T-helper 1 cell (primary cell): ENCODE measurements at places on chromosomes 5 and 9.

- no peak for DNase-seq
These were observed 4.6 kb upstream of the ERAP2 start for GRCh38 chr5:96871686-96872085.

- DNase-seq = no peak
These were observed 126.5 kb downstream of the MYO10 start for GRCh38 chr5:16809395-16810207.

DNA sequence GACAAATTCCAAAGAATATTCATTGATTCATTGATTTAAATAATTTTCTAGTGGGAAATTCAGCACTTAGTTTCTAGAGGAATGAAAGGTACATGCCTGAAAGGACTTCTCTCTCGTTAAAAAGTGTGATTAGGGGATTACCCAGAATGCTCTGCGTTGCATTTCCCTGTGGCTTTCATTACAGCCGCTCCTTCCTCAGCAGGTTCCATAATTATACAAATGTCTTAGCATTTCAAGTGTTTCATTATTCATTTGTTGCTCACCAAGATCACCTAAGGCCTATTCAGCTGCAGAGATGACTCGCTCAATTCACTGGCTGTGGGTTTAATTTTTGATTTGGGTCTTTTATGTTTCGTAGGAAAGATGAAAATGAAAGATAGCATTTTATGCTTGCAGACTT, 52.8 kb downstream of the SPATA31C2 start:
- DNase-seq = no peak

GRCh38 chr5:96157077-96157780, 195.6 kb upstream of the ELL2 start:
- no peak for DNase-seq

GRCh38 chr9:108019821-108020220, 530.3 kb upstream of the KLF4 start:
- no peak for DNase-seq

- DNase-seq = peak; percentile 31
These were observed 60.7 kb downstream of the HRH2 start for GRCh38 chr5:175718401-175719108.

GRCh38 chr5:64954518-64954917, 185.8 kb downstream of the CWC27 start:
- no peak for DNase-seq

DNA sequence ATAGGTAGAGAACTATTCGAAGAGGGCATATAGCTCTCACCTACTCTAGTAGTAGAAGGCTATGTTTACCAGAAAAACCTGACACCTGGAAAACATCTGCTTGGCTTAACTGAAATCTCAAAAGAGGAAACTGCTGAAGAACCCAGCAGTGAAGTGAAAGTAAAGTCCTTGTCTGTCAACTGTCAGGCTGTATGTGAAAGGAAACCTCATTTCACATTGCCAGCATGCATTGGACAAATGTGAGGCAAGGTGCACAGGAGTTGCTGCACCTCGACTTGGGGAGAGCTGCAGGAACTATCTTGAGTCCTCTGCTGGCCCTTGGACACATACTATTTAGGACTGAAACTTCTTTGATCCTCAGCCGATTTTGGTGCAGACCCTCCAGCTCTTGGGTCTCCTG, 53.3 kb downstream of the NREP start:
- DNase-seq = no peak

- no peak for DNase-seq
These were observed 1081.6 kb upstream of the ACO1 start for GRCh38 chr9:31302620-31303418.

- DNase-seq = no peak
These were observed 136.2 kb upstream of the HAPLN1 start for GRCh38 chr5:83856881-83857280.

DNA sequence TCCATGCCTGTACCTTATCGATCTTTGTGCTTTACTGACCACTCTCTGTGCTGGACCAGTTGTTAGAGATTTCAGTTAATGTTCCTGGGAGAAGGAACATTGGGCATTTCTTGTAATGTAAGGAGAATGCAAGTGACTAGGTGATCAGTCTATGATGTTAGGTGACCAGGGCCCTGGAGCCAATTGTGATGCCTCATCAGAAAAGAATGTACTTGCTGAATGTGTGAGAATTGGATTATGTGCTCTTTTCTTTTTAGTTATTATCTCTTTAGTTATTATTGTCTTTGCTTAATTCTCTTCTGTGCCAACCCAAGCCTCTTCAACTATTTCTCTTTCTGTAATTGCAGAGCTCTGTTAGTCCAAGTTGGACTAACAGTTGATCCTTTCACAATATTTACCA, 92.9 kb downstream of the LRRC70 start:
- no peak for DNase-seq

GRCh38 chr9:89740722-89741121, 135.9 kb downstream of the GADD45G start:
- DNase-seq = no peak

- DNase-seq = no peak
These were observed 37.9 kb upstream of the GABRP start for GRCh38 chr5:170745481-170746071.

DNA sequence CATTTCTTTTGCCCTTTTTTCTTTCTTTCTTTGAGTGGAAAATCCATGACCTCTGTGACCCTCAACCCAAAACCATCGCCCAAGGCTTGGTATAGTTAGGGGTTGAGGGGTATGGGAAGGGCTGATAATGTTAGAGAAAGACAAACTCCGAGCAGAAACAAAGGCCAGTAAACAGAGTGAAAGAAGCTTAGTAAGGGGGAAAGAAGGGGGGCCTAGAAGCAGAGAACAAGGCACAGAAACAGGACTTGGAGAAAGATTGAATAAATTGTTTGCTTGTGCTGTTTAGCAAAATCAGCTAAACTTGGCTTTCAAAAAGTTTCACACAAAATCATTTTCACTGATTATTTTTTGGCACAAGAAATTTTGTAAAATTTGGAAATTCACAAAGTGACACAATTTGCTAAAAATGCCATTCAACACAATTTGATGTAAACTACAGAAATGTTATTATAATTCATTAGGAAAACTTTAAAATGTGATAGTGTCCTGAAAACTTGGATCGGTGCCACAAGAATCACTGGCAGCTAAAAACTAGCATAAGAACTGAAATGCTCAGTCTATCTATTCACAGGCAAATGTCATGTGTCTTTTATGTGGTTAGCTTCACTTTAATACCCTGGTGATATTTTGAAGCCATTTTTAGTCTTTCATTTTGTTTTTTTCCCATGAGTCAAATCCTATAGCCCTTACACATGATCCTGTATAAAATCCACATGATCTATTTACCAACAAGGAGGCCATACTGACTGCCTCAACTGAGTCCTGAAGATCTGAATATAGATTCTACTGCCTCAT, 276.4 kb downstream of the NR2F1-AS1 start:
- no peak for DNase-seq

DNA sequence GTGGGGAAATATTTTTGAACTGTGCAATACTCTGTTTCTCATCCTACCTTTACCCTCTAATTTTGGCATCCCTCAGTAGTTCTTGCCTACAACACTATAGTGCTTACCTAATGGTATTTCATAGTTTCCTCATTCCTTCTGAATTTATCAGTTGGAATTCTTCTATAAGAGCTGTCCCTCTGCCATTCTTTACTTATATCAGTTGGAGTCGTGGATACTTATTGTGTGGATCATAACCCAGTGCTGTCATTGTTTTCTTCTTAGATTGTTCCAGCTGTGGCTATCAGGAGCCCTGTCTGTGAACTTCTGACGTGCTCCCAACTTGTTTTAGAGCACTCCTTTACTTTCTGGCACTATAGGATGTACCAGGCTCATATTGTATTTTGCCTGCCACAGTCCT, 146.1 kb upstream of the OTULINL start:
- no peak for DNase-seq

- DNase-seq = no peak
These were observed 12.8 kb upstream of the SRP19 start for GRCh38 chr5:112848116-112848811.

GRCh38 chr5:53333160-53333559, 147.3 kb upstream of the FST start:
- DNase-seq = no peak

DNA sequence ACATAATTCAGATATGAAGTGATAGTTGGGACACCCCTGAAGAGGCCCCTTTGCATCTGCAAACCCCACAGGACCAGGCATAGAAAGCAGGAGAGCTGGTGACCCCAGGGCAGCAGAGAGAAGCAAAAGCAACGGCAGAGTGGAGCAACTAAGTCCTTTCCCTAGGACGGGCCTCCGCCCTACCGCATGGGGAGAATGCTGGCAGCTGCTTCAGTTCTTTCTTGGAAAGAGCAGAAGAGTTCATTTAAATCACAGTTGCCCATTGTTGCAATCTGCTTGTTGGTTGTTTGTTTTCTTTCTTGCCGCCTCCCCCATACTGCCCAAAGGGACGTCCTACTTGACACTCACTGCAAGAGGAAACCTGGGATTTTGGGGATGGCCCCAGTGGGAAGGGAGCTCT, 126.2 kb downstream of the ADAMTS16 start:
- DNase-seq = no peak

DNA sequence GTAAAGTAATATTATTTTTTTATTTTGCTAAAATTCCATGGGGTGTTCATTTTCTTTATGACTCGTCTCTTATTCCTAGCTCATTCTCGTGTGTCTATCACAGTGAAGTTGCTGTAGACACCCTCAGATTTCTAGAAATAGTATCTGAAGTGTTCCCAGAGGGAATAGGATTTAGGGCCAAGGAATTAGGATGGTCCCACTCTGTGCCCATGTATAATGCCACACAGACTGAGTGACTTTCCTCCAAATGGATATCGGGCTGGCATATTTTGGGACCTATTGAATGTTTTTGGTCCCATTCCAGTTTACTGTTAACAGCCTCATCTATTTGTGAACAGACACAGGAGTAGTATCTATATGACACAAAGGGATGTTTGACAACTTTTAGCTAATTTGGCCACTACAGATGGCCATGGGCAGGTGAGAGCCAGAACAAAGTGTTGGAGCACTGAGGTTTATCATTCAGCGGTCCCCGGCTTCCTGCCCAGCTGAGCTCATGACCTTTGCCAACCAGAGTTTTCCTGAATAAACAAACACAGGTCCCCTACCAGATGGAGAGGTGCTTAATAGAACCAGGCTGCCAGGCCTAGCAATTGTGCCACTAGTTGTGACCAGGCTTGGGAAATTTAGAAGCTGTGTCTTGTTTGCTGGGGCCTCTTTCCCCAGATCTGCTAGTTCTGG, 46.9 kb downstream of the MAP1B start:
- DNase-seq = no peak

- DNase-seq = no peak
These were observed 724 bp downstream of the NR2F1-AS1 start for GRCh38 chr5:93580063-93580926.

DNA sequence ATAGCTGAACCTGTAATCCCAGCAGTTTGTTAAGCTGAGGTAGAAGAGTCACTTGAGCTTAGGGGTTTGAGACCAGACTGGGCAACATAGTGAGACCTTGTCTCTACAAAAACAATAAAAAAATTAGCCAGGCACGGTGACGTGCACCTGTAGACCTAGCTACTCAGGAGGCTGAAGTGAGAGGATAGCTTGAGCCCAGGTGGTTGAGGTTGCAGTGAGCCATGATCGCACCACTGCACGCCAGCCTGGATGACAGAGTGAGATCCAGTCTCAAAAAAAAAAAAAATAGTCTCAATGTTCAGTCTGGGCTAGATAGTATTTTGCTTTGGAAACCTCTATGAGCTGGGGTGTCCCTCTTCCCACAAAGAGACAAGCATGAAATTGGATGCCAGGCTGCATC, 51.9 kb upstream of the IQGAP2 start:
- DNase-seq = no peak

DNA sequence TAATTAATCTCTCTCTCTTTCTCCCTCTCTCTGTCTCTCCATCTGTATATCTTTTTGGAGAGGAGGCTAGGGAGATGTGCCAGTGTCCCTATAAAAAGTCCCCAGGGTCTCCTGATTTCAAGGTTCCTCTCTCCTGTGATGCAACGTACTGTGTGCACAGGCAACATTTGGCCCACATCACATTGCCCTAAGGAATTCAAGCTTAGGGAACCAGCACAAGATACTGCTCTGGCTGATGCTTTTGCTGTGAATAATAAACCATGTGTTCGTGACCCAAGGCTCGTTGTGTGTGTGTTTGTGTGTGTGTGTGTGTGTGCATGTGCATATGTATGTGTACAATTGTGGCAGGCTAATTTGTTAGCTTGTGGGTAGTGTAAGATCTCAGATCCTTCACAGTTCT, 9.7 kb downstream of the SPATA9 start:
- no peak for DNase-seq

GRCh38 chr9:31776471-31776870, 608.0 kb upstream of the ACO1 start:
- DNase-seq = no peak

- no peak for DNase-seq
These were observed 38.8 kb upstream of the ZNF618 start for GRCh38 chr9:113837334-113837733.

GRCh38 chr9:86821006-86821845, 126.1 kb downstream of the GAS1 start:
- DNase-seq = no peak

- no peak for DNase-seq
These were observed 2.3 kb upstream of the ARHGAP26 start for GRCh38 chr5:142767911-142768310.

GRCh38 chr9:10661994-10662393, 49.2 kb upstream of the PTPRD start:
- DNase-seq = no peak

GRCh38 chr9:20023210-20023905, 234.5 kb upstream of the SLC24A2 start:
- DNase-seq = no peak

- DNase-seq = no peak
These were observed 29.9 kb downstream of the DPYSL3 start for GRCh38 chr5:147479949-147480348.

DNA sequence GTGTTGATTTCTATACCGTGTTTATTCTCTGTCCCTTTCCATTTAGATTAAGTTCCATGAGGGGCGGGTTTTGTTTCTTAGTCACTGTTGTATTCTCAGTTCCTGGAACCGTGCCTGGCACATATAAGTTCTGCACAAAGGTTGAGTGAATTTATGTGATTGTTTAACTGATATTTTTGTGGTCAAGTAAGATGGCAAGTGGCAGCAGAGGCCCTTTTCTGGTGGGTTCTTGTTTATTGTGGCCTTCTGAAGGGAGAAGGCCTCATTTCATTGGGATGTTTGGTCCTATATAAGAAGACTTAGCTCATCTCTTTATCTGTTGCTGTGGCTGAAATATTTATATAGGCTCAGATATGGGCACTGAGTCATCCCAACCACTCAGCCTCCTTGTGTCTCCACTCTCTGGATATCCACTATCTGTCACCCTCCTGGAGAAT, 262.5 kb downstream of the PSAT1 start:
- DNase-seq = no peak

- DNase-seq = no peak
These were observed 8.0 kb downstream of the PDLIM4 start for GRCh38 chr5:132265336-132266030.

DNA sequence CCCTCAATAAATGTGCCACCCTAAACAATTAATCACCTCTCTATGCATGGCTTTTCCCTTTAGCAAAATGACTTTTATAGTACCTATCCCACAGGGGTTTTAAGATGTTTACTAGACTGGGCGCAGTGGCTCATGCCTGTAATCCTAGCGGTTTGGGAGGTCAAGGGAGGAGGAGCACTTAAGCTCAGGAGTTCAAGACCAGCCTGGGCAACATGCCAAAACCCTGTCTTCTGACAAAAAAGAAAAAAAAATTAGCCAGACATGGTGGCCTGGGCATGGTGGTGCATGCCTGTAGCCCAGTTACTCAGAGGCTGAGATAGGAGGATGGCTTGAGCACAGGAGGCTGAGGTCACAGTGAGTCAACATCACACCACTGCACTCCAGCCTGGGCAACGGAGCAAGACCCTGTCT, 13.5 kb downstream of the SH3TC2 start:
- DNase-seq = no peak

- DNase-seq = no peak
These were observed 66.6 kb downstream of the SHOC1 start for GRCh38 chr9:111728143-111728542.
